Motor neuron (in vitro differentiated cells): ENCODE measurements at places on chromosomes 6 and 20. TPM values are rescaled to one million over a fixed set of nuclear protein-coding genes. Genes with fewer than 3 reads are reported as not detected.

DUSP15 gene
- 1.8 and 4.6 TPM in 2 replicates for total RNA-seq

DNA sequence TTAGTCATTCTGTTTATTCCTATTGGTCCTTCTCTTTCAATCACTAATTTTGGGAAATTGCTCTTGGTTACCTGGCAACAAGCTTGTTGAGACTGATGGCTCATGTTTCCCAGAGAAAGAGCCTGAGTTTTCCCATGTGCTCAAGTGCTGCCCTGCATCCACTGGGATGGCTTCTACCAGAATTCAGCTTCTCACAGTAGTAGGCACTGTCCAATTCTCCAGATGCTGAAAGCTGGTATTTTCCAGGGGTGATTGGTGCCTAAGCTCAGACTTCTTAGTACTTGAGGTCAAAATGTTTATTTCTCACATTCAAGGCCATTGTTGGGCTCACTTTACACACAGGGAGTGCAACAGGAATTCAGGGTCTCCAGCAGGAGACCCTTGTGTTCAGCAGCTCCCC is 29.1 kb upstream of the SLC2A12 start:
- ATAC-seq = no peak

GRCh38 chr6:121573481-121573880 is 138.0 kb downstream of the GJA1 start:
- peak; percentile 29 for ATAC-seq

DNA sequence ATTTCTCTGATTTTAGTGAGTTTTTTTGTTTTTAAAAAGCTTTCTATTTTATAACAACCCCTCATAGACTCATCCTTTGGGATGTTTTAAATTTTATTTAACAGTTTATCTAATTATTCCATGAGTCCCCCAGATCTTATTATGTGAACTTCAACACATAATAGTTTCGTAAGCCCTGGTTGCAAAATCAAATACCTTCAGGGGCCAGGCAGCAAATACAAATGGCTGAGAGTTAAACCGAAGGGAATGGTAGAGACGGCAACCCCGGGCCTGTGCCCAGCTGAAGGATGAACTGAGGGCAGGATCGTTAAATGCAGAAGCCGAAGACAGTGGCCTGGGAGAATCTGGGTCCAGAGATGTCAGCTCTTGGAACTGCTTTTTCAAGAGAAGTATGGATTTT is 88.4 kb downstream of the RTN4IP1 start:
- ATAC-seq = no peak

- no peak for ATAC-seq
These were observed 87.1 kb downstream of the COL19A1 start for GRCh38 chr6:69953491-69953890.

- ATAC-seq = peak; percentile 45
These were observed 135.9 kb downstream of the CDH4 start for GRCh38 chr20:61387954-61388348.

C6orf15 gene
- total RNA-seq = 0.32 and 0.56 TPM in 2 replicates

APOBEC2 gene
- 0.68 and 0.90 TPM in 2 replicates for total RNA-seq

GRCh38 chr20:4455301-4455701 is 266.4 kb upstream of the PRND start:
- no peak for ATAC-seq
